Calu3 (cell line): ENCODE measurements at places on chromosomes 3 and 15.
A peak's percentile ranks its signal among the peaks of the same experiment; 100 is the strongest.

DNA sequence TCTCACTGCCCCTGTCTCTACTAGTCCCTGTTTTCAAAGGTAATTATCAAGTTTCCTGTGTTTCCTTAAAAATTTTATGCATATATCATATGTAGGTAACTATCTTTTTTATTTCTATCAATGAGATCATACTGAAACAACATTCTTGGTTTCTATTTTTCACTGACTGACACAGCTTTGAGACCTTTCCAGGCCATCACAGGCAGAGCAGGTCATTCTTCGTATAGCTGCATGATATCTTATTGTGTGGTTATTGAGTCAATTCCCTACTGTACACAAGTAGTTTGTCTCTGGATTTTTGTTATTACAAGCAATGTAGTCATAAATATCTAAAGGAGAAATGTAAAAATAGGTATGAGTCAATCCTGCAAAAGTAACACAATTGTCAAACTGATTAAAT is 169.6 kb downstream of the CFAP20DC start:
- no peak for DNase-seq

GRCh38 chr3:160754371-160754854 is 1.6 kb upstream of the PPM1L start:
- DNase-seq: peak; percentile 48

GRCh38 chr3:172653004-172653572 is 57.8 kb downstream of the NCEH1 start:
- DNase-seq: no peak

GRCh38 chr3:181298421-181298820 is 308.9 kb upstream of the DNAJC19 start:
- no peak for DNase-seq

DNA sequence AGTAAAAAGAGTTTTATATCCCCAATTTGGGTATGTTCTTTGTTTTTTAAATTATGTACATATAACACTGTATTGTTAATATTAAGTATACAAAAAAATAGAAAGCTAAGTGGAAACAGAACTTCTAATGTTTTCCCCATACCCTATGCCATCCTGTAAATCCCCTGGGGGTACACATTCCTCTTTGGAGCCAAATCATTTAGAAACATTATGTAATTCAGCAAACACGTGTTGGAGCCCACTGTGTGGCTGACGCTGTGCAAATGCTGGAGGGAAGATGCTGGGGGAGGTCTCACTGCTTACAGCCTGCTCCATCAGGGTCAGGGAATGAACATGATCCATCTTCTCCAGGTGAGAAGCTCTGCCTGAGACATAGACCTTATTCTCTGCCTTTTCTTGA is 52.8 kb downstream of the CRTC3 start:
- no peak for DNase-seq

- no peak for DNase-seq
These were observed 38.8 kb downstream of the ETV5 start for GRCh38 chr3:186070133-186070532.

- no peak for DNase-seq
These were observed 7.1 kb downstream of the OR5K2 start for GRCh38 chr3:98504539-98504938.

DNA sequence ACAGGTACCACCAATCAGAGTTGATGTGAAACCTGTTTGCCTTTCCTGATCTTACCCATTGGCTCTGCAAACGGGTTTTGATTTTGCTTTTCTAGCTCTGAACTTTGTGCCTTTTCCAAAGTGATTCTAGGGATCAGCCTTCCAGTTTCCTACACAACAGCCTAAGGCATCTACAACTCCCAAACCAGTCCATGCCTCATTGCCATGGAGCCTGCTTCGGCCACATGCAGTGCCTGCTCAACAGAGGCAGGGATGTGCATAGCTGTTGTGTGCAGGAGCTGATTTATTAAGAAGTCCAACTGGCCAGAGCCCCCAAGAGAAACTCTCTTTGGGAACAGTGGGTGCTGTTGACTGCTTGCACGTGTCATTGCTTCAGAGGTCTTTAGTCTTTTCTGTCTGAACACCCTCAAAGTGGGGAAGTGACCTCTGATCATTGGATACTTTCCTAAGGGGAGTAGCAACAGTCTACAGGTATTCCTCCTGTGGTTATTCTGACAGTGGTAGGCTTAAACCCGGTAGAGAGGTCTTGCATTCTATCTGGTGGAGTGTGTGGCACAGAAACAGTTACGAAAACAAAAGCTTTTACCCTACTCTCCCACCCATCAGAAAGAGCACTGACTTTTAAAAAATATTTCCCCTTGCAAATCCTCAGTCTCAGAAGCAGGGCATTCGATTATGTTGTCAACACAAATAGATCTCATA is 36.6 kb upstream of the THSD4 start:
- no peak for DNase-seq

GRCh38 chr3:180265551-180265950 is 228.8 kb upstream of the PEX5L start:
- DNase-seq: no peak

DNA sequence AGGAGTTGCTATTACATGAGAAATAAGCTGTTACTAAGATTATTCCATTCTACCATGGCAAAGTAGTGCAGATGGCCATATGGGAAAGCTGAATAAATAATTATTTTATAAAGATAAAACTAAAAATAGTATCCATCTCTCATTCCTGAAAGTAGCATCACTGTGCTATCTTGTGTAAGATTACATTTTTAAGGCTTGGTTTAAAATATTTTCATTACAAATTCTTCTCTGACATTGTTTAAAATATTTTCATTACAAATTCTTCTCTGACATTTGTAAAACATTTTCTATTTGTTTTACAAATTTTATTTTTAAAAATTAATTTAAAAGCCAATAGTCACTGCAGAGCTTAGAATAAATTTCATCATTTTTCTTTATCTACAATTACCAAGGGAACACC is 665.5 kb upstream of the NAALADL2 start:
- no peak for DNase-seq

GRCh38 chr3:107870096-107870495 is 220.7 kb downstream of the CD47 start:
- no peak for DNase-seq

DNA sequence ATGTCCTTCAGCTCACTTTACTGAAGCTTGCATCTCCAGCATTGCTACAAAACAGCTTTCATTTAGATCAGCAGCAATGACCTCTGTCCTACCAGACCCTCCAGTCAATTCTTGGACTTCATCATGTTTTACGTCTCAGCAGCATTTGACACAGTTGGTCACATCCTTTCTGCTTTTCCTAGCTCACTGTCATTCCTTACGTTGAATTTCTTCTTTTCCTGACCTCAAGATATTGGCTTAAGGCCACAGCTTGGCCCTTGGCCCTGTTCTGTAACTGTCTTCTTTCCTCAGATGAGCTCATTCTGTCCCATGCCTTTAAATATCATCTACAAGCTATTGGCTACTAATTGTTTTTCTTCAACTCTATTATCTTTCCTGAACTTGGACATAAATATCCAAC is 576.2 kb upstream of the KCNMB2 start:
- DNase-seq: no peak

GRCh38 chr3:133413161-133414020 is 13.5 kb downstream of the BFSP2 start:
- no peak for DNase-seq

GRCh38 chr3:157522648-157523047 is 19.4 kb upstream of the VEPH1 start:
- DNase-seq: no peak

DNA sequence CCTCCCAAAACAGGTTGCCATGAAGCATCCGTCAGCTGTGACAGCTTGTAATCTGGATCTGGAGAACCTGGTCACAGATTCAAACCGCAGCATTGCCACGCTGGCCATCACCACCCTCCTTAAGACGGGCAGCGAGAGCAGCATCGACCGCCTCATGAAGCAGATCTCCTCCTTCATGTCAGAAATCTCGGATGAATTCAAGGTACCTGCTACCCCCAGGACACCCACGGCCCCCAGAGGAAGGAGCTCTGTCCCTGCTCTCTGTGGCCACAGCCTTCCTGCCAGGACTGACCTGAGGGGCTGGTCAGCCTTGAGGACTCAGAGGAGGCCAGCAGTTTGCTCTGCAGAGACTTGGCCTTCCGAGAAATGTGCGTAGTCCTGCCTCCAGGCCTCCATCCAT is 11.2 kb downstream of the COPG1 start:
- DNase-seq: no peak

DNA sequence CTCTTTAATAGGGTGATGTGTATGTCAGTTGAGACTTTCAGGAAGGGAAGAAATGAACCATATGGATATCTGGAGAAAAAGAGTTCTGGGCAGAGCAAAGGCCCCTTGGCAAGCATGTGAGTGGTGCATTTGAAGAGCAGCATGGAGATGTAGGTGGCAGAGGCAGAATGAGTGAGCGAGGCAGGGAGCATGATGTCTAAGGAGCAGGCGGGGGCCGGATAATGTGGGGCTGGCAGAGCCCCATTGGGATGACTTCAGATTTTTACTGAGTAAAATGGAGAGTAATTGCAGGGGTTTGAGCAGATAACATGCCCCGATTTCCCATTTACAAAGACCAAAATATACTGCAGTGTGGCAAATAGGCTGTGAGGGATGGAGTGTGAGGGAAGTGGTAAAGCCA is 52.9 kb upstream of the PLCL2 start:
- no peak for DNase-seq

DNA sequence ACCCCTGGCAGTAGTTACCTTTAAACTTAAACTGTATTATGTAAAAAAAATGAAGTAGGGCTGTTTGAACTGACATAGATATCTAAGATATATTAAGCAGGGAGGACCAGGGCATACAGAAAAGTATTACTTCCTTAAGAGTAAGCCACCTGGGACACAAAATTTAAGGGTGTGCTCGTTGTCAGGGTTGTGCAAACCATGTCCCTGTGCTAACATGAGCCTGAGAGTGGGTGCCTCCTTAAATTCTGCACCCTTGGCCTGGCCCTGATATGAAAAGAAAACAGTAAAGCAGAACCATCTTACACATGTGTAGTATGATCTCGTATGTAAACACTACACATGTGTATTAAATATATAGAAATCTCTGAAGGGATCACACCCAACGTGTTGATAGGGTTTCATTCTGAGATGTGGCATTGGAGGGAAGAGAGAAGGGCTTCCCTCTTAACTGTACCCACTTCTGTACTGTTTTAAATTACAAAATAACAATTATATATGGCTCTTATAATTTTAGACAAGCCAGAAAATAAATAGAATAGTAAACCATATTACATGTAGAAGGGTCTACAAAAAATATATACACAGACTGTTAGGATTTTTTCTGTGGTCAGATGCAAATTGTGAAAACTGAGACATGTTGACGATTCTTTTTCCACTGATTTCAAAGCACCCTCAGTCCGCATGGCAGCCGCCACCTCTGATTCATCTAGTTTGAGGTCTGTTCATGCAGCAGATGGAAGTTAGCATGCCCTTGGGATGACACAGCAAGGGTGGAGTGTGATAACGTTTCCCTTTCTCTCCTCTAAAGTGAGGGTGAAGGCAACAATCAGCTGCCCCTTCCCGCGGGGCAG is 400.8 kb upstream of the PROK2 start:
- no peak for DNase-seq

DNA sequence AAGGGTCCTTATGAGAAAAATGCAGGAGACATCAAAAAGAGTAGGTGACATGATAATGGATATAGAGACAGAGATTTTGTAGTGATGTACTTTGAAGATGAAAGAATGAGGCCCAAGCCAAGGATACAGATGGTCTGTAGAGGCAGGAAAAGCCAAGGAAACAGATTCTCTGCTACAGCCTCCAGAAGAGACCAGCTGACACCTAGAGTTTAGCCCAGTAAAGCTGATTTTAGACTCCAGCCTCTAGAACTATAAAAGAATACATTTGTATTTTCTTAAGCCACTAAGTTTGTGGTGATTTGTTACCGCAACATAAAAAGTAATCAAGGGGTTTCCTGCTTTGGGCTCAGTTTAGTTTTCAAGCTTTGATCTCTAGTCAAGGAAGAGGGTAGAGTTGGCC is 64.8 kb downstream of the STRIT1 start:
- DNase-seq: no peak

GRCh38 chr3:79314962-79315361 is 452.8 kb downstream of the ROBO1 start:
- DNase-seq: no peak

DNA sequence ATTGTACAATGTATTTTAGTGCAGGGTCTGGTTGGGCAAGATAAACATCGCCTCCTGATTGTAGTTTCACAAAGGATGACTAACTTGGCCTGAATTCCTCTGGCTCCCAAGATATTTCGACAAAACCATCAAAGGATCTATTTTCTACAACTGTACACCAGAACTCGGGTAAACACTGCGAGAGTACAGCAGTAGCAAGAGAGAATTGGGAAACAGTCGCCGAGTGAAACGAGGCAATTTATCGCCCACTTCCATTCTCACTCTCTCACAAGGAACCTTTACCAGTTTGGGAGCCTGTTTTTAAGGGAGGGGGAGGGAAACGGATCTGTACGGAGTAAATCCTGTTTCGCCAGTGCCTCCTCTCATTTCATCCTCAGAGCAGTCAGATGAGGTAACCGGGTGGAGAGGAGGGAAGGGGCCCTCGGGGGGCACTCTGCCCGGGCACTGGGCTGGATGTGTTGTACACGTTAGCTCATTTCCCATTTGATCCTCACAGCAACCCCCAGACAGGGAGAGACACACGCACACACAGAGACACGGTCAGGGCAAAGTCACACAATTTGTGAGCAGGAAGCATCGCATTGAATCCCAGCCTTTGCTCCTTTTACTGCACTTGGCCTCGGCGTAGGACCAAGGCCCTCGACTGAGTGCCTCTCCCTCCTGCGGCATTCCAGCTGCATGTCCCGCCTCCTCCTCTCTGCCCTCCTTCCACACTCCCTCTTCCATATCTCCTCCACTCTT is 120.1 kb downstream of the LIPC start:
- peak; percentile 30 for DNase-seq

DNA sequence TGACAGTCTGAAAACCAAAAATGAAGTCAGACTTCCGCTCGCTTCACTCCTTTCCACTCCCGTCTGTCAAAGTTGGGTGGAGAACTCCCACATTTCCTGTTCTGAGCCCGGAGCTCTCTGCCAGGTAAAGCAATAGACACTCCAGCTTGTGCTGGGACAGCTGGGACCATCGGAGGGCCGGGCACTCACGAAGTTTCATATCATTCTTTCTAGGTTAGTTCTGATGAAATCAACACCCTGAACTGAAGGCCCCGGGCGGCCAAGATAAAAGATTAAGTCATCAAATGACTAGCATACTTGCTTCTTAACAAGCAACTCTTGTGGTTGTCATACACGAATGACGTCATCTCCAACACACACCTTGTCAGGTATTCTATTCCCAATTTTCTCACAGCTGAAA is 42.1 kb downstream of the MAGI1 start:
- DNase-seq: peak; percentile 68

DNA sequence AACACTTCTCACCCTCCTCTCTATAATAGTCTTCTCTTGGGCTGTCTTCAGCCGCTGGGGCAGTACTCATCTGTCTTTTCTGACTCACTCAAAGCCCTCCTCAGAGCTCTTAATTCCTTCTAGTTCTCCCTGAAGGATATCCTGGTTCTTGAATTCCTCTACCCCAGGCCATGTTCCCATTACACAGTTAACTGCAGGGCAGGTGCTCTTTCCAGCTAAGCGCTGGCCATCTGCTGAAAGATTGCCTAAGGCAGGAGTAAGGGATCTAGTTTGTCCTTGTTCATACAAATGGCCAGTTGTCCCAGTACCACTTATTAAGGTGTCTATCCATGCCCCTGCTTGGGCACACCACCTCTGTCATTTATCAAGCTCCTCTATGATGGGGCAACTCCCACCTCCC is 10.2 kb upstream of the SPG11 start:
- no peak for DNase-seq
